ENCODE measurements at places on chromosomes 1 and 21.
A peak's percentile ranks its signal among the peaks of the same experiment; 100 is the strongest.

GRCh38 chr1:85202864-85203255 lies 2.0 kb upstream of the SYDE2 start:
- no peak for DNase-seq

DNA sequence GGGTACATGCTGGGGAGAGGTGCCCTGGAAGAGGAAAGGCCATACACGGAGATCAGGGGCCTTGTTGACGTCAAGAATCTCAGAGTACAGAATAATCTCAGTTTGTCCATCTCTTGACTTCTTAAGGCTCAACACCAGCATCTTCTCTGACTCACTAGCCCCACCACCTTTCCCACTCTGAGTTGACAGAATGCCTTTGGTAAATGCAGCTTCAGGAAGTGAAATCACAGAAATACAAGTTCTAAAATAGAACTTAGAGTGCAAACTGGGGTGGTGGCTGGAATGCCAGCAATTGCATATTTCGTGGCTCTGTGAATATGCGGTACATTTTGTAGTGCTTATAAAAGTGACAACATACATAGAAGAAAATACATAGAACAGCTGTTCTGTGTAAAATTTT lies 1.6 kb downstream of the COG2 start:
- DNase-seq = no peak

- peak; percentile 69 for DNase-seq
Measured at GRCh38 chr1:18077657-18078215, 29.9 kb upstream of the IGSF21 start.

DNA sequence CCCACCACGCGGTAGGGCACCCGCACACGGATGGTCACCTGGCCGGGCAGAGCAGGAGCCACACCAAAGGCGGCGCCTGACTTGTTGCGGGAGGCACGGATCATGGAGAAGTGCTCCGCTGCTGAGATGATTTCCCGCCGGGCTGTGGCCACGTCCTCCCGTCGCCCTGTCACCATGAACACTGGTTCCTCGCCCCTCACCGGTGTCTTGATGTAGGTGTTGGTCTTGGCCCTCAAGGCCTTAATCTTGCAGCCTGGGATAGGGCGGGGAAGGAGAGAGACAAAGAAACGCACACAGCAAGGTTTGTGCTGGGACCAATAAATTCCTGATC lies 4.9 kb downstream of the MEX3A start:
- no peak for DNase-seq

GRCh38 chr1:34409689-34410229 lies 233.1 kb downstream of the C1orf94 start:
- no peak for DNase-seq

GRCh38 chr1:61570191-61570590 lies 154.8 kb downstream of the TM2D1 start:
- DNase-seq = no peak

- DNase-seq = no peak
Measured at GRCh38 chr1:185351734-185352466, 34.9 kb upstream of the IVNS1ABP start.

- no peak for DNase-seq
Measured at GRCh38 chr1:101816262-101816661, 180.5 kb downstream of the OLFM3 start.

DNA sequence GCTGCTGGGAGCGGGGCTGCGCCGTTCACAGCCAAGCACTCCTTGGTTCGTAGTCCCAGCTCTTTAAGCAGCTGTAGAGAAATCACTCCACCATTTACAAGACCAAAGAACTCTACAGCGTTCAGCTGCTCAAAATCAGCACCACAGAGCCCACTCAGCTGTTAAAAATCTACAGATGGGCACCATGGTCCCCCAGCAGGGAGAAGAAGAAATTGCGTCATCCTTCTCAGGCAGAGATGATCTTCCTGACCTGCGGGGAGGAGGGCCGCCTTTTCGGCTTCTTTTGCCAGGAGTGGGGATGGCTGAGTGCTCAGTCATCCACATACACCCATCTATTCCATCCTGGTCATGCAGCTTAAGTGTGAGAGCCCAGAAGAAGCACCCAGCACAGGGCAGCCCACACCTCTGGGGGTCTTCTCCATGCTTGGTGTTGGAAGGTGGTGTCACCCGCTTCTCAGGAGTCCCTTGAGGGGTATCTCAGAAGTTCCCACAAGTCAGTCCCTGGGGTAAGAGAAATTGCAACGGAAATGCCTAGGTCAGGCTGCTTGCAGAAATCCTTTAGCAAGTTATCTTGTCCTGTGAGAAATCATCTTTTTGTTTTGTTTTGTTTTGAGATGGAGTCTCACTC lies 163.8 kb downstream of the NPHP4 start:
- no peak for DNase-seq

- DNase-seq = no peak
Measured at GRCh38 chr1:46464915-46465314, 24.7 kb upstream of the DMBX1 start.

DNA sequence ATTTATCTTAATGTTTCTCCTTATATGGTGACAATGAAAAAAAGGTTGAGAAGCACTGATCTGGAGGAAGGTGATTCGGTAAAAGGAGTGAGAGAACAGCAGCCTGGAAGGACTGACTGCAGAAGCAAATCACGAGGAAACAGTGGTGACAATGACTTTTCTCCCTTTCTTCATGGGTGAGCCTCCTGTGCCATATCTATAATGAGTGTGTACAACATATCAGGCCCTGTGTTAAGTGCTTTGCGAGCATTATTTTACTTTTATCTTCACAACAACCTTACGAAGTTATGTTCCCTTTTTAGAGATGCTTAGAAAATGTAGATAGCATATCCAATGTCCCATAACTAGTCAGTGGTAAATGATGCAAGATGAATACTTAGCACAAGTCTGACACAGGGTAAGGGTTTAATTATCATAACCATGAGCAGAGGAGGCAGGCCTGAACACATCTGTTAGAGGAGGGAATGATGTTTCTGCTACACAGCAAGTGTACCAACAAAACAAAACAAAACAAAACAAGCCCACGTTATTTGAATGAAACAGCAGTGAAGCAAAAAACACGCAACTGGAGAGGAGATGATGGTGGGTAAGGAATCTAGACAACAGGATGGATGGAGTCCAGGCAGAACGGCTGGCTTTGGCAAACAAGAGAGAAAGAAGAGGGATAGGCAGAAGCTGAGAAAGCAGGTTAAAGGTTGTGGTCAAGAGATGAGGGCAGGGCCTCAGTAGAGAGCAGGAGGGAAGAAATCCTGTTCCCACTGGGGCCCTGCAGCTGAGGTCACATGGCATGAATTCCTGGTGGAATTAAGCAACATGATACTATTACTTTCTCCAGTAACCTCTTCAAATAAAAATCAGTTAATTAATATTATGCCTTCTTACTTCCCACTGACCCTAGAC lies 29.6 kb downstream of the GNG12 start:
- no peak for DNase-seq

- DNase-seq = no peak
Measured at GRCh38 chr21:27320868-27321267, 354.0 kb upstream of the ADAMTS5 start.

GRCh38 chr1:44775930-44776729 lies 790 bp downstream of the RPS8 start:
- DNase-seq = no peak

DNA sequence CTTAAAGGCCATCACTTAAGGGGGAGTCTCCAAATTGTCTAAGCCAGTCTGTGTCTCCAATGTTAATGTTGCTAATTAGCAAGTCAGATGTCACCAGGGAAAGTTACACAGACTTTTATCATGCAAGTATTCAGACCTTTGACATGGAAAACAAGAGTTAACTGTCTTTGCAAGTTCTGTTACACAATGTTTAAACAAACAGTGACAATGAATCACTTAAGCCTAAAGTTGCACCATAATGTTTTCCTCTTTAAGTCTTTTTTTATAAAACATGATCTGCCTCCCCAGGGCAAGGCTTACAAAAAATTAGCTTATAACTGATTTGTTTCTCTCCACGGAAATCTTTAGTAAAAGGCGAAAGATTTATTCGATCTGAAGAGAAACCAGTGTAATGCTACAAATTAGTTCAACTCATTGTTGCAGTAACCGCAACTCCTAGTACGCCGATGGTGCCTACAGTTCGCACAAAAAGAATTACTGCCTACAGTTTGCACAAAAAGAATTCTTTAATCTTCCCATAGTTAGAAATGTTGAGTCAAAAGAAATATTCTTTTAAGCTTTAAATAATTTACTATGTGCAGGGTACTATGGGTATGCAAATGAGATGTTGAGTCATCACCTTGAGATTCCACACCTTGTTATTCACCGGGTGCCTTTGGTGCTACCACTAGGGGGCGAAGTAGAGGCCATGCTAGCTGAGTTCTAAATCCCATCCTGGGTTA lies 45.3 kb downstream of the HHAT start:
- DNase-seq = no peak

- DNase-seq = peak; percentile 67
Measured at GRCh38 chr1:30664103-30664755, 59.2 kb downstream of the MATN1 start.

Measured in NCI-H1092 treated with DMSO at 0.1 percent for 48 hours (cell line).